CD8-positive, alpha-beta memory T cell (primary cell): ENCODE measurements at places on chromosomes 5 and 9.

- no peaks in the 10 kb centered on the region for H3K4me1 ChIP-seq
- H3K27ac ChIP-seq = no peak overlapping the region
- H3K4me3 ChIP-seq = no peak overlapping the region
- no peak for DNase-seq
- H3K36me3 ChIP-seq = no peaks in the 10 kb centered on the region
These were observed 746.7 kb upstream of the TYRP1 start for GRCh38 chr9:11946531-11946930.

DNA sequence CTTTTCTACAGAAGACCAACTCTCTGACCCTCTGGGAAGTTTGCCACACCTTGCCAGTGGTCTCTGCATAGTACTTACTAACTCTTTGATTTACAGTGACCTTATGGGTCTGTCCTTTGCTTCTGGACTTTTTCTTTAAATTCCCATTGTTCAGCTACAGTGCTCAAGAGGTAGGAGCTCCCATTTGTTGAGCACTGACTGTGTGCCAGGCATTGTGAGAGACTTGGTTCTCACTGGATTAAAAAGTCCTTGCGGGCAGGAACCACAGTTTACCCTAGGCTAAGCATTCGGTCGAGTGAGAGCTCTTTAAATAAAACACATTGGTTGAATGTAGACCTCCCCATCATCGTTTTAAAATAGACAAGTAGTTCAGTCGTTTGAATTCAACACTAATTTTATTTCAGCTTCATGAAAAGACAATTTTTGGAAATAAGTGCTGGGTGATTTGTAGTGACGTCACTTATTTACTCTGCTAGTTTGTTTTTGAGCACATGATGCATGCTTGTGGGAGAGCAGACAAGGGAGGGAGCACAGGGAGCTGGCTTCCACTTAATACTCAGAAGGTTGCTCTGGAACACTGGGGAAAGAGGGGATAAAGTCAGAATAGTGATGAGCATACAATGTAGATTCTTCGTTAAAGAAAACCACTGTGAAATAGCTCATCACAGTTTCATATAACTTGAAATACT, 27.1 kb downstream of the RASGRF2 start:
- no peak overlapping the region for H3K27ac ChIP-seq
- no peak overlapping the region for H3K4me3 ChIP-seq
- no peak for DNase-seq
- H3K27me3 ChIP-seq = no peaks in the 10 kb centered on the region

DNA sequence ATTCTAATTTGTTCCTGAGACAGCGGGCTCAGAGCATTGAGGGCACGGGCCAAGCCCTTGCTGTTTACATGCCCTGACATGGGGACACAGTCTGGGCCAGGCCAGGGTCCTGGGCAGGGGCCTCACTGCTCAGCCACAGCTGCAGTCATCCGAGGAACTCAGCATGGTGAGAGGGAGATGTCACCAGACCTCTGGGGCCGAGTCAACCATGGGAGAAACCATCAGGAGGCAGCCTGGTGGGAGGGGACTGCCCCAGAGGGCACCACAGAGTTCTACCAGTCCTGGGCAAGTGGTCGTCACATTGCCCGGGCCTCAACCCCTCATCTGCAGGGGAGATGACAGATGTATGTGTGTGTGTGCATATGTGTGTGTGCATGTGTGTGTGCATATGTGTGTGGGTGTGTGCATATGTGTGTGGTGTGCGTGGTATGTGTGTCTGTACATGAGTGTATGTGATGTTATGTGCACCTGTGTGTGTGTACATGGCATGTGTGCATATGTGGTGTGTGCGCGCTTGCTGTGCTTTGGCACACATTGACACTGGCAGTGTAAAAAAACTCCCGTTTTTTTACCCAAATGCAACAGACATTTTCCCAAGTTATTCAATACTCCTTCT, 42.4 kb upstream of the TMEM250 start:
- H3K27me3 ChIP-seq = no peaks in the 10 kb centered on the region
- no peak overlapping the region for H3K27ac ChIP-seq
- no peaks in the 10 kb centered on the region for H3K4me1 ChIP-seq
- H3K36me3 ChIP-seq = no peaks in the 10 kb centered on the region

DNA sequence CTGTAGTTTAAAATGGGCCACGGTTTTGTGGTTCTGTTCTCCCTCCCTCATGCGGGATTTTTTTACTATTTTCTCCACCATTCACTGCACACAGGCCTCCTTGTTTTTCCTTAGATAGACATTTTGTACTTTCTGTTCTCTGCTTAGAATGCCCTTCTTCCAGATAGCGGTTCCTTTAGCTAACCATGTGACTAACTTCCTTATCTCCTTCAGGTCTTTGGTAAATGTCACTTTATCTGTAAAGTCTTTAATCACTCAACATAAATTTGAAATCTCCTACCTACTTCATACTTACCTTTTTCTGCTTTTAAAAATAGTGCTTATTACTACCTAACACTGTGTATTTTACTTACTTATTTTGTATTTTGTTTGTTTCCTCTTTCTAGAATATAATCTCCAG, 15.0 kb downstream of the FER start:
- H3K27me3 ChIP-seq = no peaks in the 10 kb centered on the region
- no peak for DNase-seq
- H3K4me1 ChIP-seq = no peaks in the 10 kb centered on the region
- no peaks in the 10 kb centered on the region for H3K36me3 ChIP-seq
- no peak overlapping the region for H3K4me3 ChIP-seq
- no peak overlapping the region for H3K27ac ChIP-seq

DNA sequence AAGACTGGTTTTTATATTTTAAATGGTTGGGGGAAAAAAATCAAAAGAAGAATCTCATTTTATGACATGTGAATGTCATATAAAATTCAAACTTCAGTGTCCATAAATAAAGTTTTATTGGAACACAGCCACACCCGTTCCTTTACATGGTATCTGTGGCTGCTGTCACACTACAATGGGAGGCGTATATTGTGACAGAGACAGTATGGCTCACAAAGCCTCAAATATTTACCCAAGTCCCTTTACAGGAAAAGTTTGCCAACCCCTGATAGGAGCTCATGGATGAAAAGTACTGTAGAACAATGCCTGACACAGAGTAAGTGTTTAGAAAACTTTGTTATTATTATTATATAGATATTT, 5.2 kb upstream of the DUSP1 start:
- H3K4me3 ChIP-seq = no peak overlapping the region
- no peaks in the 10 kb centered on the region for H3K27me3 ChIP-seq
- no peak for DNase-seq
- no peak overlapping the region for H3K27ac ChIP-seq
- H3K36me3 ChIP-seq = no peaks in the 10 kb centered on the region

DNA sequence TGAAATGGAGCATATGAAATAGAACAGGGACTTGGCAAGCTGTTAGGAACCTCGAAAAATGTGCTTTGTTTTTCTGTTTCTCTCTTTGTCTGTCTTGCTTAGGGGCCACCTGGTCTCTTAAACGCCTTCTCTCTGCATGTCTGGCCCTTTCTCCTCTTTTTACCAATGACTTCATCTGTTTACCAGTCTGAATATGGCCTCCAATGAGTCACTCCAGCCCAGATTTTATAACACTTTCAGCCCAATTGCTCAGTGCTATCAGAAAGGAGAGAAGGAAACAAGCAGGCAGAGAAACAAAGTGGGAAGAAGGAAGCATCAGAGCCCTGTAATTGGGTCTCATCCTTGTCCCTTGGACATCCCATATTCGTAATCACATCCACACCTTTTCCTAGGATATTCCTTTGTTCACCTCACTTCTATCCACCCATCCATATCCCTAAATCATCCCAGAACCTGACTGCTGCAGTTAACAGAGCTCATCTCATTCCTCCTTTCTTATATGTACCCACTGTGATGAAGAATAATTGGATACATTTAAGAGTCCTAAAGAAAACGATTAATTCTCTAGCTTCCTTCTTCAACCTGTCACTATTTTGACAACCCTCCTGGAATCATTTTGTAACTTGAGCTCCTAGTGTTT, 151.8 kb upstream of the GPR151 start:
- DNase-seq = no peak
- H3K27ac ChIP-seq = no peak overlapping the region
- H3K36me3 ChIP-seq = no peaks in the 10 kb centered on the region
- no peak overlapping the region for H3K4me3 ChIP-seq
- H3K4me1 ChIP-seq = peaks cover 4% of the 10 kb centered on the region

DNA sequence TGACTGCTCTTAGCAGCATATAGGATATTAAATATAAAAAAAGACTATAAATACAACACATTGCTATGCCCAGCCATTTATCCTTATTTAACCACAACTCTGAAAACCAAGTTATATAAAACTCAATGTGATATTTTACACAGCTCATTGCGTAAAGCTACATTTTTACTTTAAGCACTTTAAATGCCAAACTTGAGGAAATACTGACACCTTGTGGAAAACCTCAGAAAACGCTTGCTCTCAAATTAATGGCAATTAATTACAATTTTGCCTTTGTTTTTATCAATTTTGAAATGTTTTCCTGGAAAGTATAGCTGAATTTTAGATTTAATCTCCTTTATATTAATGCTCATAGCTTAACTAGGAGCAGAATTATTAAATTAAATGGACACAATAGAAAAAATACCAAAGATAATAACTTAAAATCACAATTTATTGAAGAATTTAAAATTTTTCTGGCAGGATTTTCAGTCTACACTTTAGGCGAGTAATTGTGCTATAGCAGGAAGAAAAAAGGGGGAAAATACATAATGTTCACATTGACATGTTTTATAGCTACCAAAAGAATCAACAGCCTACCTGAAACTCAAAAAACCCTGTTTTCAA, 25.2 kb upstream of the PLAC8L1 start:
- no peaks in the 10 kb centered on the region for H3K4me1 ChIP-seq
- H3K27ac ChIP-seq = no peak overlapping the region
- H3K27me3 ChIP-seq = no peaks in the 10 kb centered on the region
- H3K36me3 ChIP-seq = peaks cover 51% of the 10 kb centered on the region
- H3K4me3 ChIP-seq = no peak overlapping the region

- DNase-seq = no peak
- H3K4me3 ChIP-seq = no peak overlapping the region
- no peaks in the 10 kb centered on the region for H3K4me1 ChIP-seq
These were observed 460.1 kb upstream of the TLE4 start for GRCh38 chr9:79111653-79112052.

GRCh38 chr5:40041452-40041851, 616.7 kb upstream of the DAB2 start:
- no peak overlapping the region for H3K27ac ChIP-seq
- no peaks in the 10 kb centered on the region for H3K36me3 ChIP-seq
- H3K4me1 ChIP-seq = no peaks in the 10 kb centered on the region
- H3K4me3 ChIP-seq = no peak overlapping the region

- H3K36me3 ChIP-seq = no peaks in the 10 kb centered on the region
- no peak overlapping the region for H3K4me3 ChIP-seq
- no peaks in the 10 kb centered on the region for H3K4me1 ChIP-seq
- no peak overlapping the region for H3K27ac ChIP-seq
- no peak for DNase-seq
- H3K27me3 ChIP-seq = peaks cover 5% of the 10 kb centered on the region
These were observed 476.4 kb downstream of the SPOCK1 start for GRCh38 chr5:137022725-137023124.

GRCh38 chr5:61263561-61264272, 68.3 kb upstream of the ZSWIM6 start:
- no peak overlapping the region for H3K27ac ChIP-seq
- H3K36me3 ChIP-seq = no peaks in the 10 kb centered on the region
- no peaks in the 10 kb centered on the region for H3K4me1 ChIP-seq
- no peak for DNase-seq

DNA sequence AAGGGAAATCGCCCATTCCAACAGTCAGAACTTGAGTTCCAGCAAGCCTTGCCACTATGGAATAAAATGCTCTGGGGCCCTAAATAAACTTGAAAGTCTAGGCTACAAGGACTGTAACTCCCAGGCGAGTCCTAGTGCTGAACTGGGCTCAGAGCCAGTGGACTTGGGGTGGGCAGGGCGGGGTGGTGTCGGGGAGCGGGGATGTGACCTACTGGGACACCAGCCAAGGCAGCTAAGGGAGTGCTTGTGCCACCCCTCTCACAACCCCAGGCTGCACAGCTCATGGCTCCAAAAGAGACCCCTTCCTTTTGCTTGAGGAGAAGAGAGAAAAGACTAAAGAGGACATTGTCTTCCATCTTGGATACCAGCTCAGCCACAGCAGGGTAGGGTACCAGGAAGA, 61.5 kb downstream of the MEIKIN start:
- no peaks in the 10 kb centered on the region for H3K4me1 ChIP-seq
- no peak overlapping the region for H3K27ac ChIP-seq
- no peak overlapping the region for H3K4me3 ChIP-seq
- H3K36me3 ChIP-seq = no peaks in the 10 kb centered on the region

DNA sequence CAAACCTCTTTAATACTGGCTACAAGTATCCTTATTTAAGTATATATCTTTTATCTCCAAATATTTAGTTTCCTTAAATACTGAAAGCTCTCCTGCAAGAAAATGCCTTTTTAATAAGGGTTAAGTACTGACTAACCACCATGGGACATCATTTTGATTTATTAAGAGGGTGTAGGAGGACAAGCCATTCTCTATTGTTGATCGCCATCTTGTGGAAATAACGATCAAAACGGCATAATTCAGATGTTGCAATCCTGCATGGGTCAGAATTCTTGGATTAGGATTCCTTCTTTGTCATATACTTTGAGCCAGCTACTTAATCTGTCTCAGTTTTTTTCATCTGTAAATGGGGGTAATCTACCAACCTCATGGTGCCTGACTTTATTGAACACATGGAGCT, 28.7 kb upstream of the C5orf46 start:
- no peak overlapping the region for H3K27ac ChIP-seq
- no peak for DNase-seq
- H3K27me3 ChIP-seq = no peaks in the 10 kb centered on the region
- no peaks in the 10 kb centered on the region for H3K4me1 ChIP-seq
- H3K36me3 ChIP-seq = no peaks in the 10 kb centered on the region

DNA sequence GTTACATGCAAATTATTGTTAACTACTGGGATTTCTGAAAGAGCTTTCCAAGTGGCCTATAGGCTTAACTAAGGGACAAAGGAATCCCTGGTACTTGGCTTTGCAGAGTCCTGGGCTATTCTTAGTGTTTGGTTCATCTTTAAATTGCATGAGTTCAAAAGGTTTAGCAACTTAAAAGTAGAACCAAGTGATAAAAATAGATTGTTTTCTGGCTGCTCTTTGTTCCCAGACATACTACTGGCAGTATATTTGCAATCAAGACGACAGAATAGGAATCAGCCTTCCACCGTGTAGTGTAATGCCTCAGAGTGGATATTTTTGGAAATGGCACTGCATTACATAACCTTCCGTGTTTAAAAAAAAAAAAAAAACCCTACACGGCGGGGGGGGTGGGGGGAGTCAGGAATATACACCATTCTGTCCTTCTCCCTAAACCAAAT, 1.0 kb downstream of the NREP start:
- H3K27me3 ChIP-seq = no peaks in the 10 kb centered on the region
- H3K4me3 ChIP-seq = no peak overlapping the region
- H3K4me1 ChIP-seq = no peaks in the 10 kb centered on the region
- H3K36me3 ChIP-seq = no peaks in the 10 kb centered on the region
- no peak for DNase-seq

DNA sequence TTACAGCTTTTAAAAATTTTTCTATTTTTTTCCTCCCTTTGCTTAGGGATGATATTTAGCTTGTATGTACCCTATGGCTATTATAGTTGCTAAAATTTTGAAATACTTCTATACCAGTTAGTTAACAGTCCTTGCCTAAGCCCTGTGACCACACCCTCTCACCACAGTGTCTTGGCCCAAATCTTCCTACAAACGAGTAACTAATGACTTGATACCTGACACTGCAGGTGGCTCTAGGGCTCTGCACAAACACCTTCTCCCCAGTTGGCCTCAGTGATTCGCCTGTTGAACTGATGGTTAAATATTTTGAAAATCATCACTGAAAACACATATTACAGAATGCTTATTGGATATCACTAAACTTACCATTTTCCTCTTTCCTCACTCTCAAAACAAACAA, 449.6 kb upstream of the CHD1 start:
- no peak overlapping the region for H3K4me3 ChIP-seq
- no peaks in the 10 kb centered on the region for H3K4me1 ChIP-seq
- no peak for DNase-seq

- H3K36me3 ChIP-seq = peaks cover 71% of the 10 kb centered on the region
- no peaks in the 10 kb centered on the region for H3K27me3 ChIP-seq
These were observed 30.0 kb downstream of the XPA start for GRCh38 chr9:97666907-97667686.
